Esophagus squamous epithelium (tissue), 5 donors: ENCODE measurements at places on chromosomes 2 and 18.
A peak's percentile ranks its signal among the peaks of the same experiment; 100 is the strongest.

DNA sequence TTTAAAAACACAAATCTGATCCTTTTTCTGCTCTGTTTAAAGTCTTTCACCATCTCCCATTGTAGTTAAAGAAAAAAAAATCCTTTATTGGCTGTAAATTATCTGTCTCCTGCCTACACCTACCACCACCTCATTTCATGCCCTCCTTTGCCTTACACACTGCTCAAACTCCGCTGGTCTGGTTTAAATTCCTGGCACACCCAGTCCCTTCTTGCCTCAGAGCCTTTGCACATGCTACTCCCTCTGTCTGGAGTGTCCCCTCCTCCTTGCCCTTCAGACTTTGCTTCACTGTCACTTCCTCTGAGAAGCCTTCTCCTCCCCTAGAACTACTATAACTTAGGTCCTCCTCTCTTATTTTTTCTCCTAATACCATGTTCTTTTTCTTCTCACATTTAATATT is 49.6 kb downstream of the OSBPL6 start:
- DNase-seq = no peak

DNA sequence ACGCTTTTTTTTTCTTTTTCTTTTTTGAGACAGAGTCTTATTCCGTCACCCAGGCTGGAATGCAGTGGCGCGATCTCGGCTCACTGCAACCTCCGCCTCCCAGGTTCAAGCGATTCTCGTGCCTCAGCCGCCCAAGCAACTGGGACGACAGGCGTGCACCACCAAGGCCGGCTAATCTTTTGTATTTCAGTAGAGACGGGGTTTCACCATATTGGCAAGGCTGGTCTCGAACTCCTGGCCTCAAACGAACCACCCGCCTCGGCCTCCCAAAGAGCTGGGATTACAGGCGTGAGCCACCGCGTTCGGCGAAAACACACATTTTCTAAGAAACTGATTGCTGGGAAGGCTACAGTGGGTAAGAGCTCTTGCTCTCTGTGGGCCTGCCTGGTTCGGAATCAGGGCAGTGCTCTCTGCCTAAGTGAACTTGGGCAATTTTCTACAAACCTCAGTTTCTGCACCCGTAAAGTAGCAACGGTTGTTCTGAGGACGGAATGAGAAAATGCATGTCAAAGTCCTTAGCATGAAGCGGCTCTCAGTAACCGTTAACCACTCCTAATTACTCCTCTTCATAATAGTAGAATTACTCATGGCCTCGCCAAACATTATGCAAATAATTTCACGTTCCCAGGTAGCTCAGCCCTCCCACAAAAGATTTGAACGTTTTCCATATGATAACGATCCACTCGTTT is 1.0 kb upstream of the PMAIP1 start:
- DNase-seq = no peak

DNA sequence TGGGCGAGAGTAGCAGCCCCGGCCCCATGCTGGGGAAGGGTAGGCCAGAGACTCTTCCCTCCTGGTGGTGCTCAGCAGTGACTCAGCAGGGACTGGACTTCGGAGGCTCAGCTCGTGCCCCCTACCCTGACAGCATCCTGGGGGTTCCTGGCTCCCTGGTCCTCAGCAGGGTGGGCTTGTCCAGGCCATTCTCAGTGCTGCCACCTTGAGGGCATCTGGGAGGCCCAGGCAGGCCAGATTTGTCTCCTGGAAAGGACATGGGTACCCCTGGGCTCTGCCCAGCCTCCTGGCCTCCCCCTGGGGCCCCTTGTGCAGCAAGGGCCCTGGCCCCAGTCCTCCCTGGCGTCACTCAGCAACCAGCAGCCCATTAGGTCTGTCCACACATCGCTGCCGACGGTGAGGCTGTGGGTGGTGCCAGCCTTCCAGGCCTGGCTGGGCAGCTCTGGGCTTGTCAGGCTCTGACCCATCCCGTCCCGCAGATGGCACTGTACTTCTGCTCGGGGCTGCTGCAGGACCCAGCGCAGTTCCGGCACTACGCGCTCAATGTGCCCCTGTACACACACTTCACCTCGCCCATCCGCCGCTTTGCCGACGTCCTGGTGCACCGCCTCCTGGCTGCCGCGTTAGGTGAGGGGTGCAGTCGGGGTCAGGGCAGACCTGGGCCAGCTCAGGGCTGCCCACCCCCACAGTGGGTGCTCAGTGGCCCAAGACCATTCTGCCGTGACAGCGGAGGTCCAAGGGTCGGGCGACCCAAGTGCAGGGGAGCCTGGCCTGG is 45.0 kb upstream of the ALPP start:
- no peak for DNase-seq

- DNase-seq = no peak
These were observed 143.1 kb downstream of the SETBP1 start for GRCh38 chr18:44823782-44824181.

- DNase-seq = no peak
These were observed 31.9 kb downstream of the KIDINS220 start for GRCh38 chr2:8805278-8806210.

DNA sequence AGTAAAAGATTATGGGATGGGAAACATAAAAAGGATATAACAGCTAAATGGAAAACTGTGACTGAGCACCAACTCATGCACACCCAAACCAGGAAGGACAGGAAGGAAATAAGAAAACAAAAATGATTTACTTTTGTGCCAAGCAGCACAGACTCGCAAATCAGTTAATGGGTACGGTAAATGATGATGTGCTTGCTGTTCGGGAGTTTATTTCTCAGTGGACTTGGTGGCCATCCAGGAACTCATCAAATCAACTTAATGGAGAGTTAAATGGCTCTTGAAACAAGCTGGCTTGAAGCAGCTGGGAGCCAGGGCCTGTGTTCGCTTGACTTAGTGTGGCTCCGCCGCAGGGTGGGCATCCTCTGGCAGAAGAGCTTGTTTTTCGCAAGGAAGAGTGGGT is 36.2 kb downstream of the MTCL1 start:
- no peak for DNase-seq

DNA sequence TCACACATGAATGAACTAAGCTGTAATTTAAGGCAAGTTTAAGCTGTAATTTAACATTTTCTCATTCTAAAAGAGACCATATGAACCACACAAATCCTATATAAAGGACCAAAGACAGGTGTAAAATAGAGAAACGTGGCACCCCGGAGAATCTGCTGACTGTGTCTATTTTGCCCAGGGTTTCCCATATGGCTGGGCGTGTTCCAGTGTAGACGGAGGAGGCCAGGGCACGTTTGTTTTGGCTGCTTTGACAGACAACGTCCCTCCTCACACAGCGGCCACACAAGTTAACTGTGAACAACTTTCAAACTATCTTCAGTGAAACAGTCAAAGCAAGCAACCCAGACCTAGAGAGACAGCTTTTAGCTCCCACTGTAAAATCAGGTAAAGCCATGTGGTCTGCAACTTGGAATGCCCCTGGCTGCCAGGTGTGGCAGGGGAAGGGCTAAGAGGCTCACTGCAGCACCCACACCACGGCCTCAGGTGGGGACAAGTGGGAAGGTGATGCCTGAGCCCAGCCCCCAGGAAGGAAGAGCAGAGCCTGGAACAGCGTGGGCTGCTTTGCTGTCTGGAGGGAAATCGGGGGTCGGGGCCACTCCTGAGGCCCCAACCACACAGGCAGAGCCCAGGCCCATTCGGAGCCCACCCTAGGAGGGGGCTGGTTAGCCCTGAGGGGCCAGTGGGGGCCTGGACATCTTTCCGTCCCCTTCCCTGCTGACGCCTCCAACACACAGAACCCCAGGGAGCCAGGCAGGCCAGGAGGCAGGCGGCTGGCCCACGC is 40.7 kb downstream of the SLC66A2 start:
- DNase-seq = no peak

- no peak for DNase-seq
These were observed 8.7 kb downstream of the PTH2R start for GRCh38 chr2:208415255-208415654.

GRCh38 chr18:52652391-52652790 is 312.4 kb downstream of the DCC start:
- DNase-seq = no peak

DNA sequence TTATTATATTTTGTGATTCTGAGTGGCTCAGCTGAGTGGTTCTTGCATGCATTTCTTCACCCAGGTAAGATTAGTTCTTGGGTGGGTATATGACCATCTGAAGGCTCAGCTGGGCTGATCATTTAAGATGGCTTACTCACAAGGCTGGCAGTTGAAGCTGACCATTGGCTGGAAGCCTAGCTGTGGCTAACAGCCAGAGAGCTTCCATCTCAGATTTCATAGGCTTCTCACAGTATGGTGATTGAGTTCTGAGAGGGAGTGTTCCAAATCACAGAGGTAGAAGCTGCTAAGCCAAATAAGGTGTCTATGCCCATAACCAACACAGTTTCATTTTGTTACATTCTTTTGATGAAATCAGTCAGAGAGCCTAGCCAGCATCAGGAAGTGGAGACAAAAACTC is 117.4 kb upstream of the RPRM start:
- no peak for DNase-seq

DNA sequence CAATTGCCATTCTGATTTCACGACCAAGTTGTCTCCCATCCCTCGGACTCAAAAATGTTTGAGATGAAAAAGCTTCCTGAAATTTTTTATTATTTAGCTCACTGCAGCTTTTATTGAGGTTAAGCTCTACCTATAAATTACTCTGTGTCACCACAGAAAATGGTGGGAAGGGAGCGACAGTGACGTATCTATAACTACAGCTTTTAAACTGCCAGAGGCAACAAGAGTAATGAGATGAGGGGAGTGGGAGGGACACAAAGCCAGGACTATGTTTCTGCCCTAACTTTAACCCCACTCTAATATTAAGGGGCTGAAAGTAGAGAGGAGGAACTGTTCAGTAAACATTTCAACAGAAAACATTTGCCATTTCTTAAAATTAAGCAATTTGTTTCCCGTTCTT is 37.4 kb downstream of the SMAD2 start:
- no peak for DNase-seq

DNA sequence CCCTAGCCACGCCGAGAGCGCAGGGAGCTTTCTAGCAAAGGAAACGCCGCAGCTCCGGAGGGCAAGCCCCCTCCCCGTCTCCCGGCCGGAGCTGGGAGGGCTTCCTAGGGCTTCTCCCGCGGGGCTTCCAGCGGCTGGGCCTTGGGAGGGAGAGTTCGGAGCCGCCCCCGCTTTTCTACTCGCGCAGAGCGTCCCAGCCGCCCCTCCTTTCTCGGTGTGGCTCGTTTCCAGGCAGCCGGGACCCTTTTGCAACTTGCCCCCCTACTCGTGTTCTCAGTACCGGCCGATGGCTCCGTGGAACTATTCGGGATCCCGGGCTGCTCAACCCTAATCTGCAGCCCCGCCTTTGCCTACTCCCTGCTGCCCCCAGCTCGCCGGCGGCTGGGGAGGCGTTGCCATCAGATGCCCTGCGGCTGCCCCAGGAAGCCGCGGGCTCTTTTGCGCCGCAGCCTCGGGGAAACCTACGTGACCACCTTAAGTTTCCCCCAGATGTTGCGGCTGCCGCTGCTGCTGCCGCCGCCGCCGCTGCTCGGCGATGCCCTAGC is 1.5 kb upstream of the NR4A2 start:
- DNase-seq = peak; percentile 40

DNA sequence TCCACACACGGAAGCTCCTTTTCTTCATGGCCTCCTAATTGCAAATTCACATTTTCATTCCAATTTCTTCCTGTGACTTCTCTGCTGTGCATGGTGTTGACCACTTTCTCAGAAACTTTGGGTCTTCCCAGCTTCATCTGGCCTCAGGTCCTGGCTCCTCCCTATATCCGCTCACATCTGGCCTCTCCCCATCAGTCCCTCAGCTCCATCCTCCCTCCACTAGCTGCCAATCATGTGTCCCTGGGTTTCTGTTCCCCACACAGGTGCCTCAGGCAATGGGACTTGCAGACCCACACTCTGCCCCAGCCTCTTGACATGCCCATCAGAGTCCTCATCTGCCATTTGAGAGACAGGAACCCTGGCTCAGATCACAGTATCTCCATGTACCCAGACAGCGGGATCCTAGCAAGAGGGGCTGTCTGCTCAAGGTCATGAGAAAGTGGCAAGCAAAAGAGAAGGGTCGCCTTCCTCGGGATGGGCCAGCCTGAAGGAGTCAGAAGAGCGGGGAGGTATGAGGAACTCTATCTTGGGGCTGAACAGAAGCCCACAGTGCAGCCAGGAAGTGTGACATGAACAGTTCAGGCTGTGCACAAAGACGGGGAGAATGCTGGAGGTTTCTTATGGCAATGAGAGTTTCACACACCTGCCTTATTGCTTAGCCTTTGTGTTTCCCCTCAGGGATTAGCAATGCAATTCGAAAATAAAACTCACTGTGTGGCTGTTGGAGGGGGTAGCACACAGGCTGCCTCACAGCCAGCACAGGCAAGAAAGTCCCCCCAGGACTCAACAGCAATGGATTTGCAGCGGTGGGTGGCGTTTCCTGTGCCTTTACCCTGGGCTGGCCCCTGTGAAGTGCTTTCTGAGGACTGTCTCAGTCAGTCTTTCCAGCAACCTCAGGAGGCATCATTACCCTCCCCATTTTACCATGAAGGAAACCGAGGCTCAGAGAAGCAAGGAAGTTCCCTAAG is 69.5 kb downstream of the COPS8 start:
- DNase-seq = no peak

- no peak for DNase-seq
These were observed 11.2 kb upstream of the ATP9B start for GRCh38 chr18:79058007-79058406.

GRCh38 chr2:45909677-45910191 is 258.3 kb downstream of the PRKCE start:
- DNase-seq = no peak

- no peak for DNase-seq
These were observed 266.2 kb downstream of the ASXL3 start for GRCh38 chr18:33844232-33844631.

DNA sequence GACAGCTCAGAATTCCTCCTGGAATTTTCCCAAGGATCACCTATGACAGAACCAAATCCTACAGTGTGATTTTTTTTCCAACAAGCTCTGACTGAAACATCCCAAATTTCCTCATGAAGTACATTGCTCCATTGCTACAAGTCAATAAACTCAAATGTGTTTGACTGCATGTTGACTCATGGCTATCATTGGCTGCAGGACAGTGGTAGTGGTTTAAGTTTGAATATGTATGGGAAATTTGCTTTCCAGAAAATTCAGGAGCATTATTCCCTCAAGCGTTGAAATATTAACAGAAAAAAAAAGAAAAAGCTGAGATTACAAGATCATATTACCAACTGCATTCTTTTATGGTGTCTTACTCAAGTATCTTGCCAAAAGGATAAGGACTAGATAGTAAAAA is 402.8 kb upstream of the DSEL start:
- no peak for DNase-seq

DNA sequence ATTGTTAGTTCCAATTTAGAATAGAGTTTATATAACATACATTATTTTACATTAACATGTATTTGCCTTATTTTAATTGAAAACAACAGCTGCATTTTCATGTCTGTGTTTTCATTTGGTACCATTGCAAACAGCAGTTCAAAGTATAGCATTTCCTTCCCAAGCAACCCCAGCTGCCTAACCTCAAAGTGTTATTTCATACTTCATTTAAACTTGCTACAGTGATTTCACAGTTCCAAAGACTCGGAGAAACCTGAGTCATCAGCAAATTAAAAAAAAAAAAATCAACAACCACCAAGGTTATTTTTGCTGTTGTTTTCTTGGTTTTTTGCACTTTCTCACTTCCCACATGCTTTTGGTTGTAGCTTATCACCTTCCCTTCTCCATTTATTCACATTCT is 236.5 kb upstream of the SPHKAP start:
- DNase-seq = no peak

- DNase-seq = no peak
These were observed 31.4 kb upstream of the CCDC102B start for GRCh38 chr18:68766433-68766832.

GRCh38 chr2:240716130-240716798 is 24.6 kb downstream of the AQP12A start:
- DNase-seq = no peak

GRCh38 chr2:45855374-45855773 is 203.9 kb downstream of the PRKCE start:
- no peak for DNase-seq

- no peak for DNase-seq
These were observed 25.1 kb downstream of the BMP10 start for GRCh38 chr2:68846091-68846490.
